ENCODE measurements at places on chromosomes 16 and 17. TPM values are rescaled to one million over a fixed set of nuclear protein-coding genes. Genes with fewer than 3 reads are reported as not detected.

Gene C17orf78
- not detected for total RNA-seq

Gene KRT12
- total RNA-seq, result not detected

Gene MAPK8IP3
- total RNA-seq, result 89.1 TPM

Gene HSD11B2
- total RNA-seq, result 0.36 TPM

Gene KRTAP4-3
- total RNA-seq, result not detected

Gene MC1R
- 9.1 TPM for total RNA-seq

Gene CDYL2
- total RNA-seq, result 30.4 TPM

Gene SLC6A2
- total RNA-seq, result not detected

Gene CHST4
- total RNA-seq, result not detected

Gene FA2H
- 0.75 TPM for total RNA-seq

Gene ACSM2A
- not detected for total RNA-seq

Gene COPRS
- 21.9 TPM for total RNA-seq

Gene NHERF2
- 2.2 TPM for total RNA-seq

Gene TBC1D3K
- total RNA-seq, result not detected

Gene CHP2
- not detected for total RNA-seq

All from T-helper 2 cell treated with Interferon-gamma antibody and Interleukin-4, amounts not matched to agents 100 ng/mL and 5 ng/mL, for 36 hours (primary cell).